ENCODE measurements at places on chromosomes 6 and 20. TPM values are rescaled to one million over a fixed set of nuclear protein-coding genes. Genes with fewer than 3 reads are reported as not detected.

ADTRP gene
- 1.3 TPM for total RNA-seq

GGTLC1 gene
- not detected for total RNA-seq

CASS4 gene
- total RNA-seq, result 3.5 TPM

ZBTB9 gene
- total RNA-seq, result 4.7 TPM

IGF2R gene
- 130 TPM for total RNA-seq

MYCT1 gene
- under 0.01 TPM for total RNA-seq

MAS1 gene
- not detected for total RNA-seq

SLC44A4 gene
- not detected for total RNA-seq

TRIM15 gene
- not detected for total RNA-seq

KIAA1755 gene
- total RNA-seq, result 0.64 TPM

CLPSL1 gene
- not detected for total RNA-seq

KIF13A gene
- 53.8 TPM for total RNA-seq

NRSN2 gene
- total RNA-seq, result 73.1 TPM

OR2J3 gene
- not detected for total RNA-seq

VPS16 gene
- total RNA-seq, result 51.0 TPM

SASH1 gene
- 58.9 TPM for total RNA-seq

MYL9 gene
- total RNA-seq, result 195 TPM

CGA gene
- not detected for total RNA-seq

RBBP9 gene
- 20.3 TPM for total RNA-seq

CAP2 gene
- 22.2 TPM for total RNA-seq

PIM1 gene
- total RNA-seq, result 22.9 TPM

VSX1 gene
- total RNA-seq, result not detected

ANKEF1 gene
- 0.97 TPM for total RNA-seq

SLC2A10 gene
- total RNA-seq, result 45.4 TPM

MUC21 gene
- total RNA-seq, result not detected

GSTA3 gene
- total RNA-seq, result not detected

MAK gene
- total RNA-seq, result not detected

RGS17 gene
- 1.3 TPM for total RNA-seq
